Chondrocyte (in vitro differentiated cells): ENCODE measurements at places on chromosomes 11 and 22. TPM values are rescaled to one million over a fixed set of nuclear protein-coding genes. Genes with fewer than 3 reads are reported as not detected.

The UCP2 gene
- 10.4 to 47.2 TPM (median 41.0 TPM) in 3 replicates for total RNA-seq

The SPTY2D1 gene
- 19.6 to 23.3 TPM (median 20.4 TPM) in 3 replicates for total RNA-seq

The FOXRED2 gene
- 21.0 to 23.1 TPM (median 23.0 TPM) in 3 replicates for total RNA-seq

The OR5D16 gene
- total RNA-seq: not detected in 3 replicates

DNA sequence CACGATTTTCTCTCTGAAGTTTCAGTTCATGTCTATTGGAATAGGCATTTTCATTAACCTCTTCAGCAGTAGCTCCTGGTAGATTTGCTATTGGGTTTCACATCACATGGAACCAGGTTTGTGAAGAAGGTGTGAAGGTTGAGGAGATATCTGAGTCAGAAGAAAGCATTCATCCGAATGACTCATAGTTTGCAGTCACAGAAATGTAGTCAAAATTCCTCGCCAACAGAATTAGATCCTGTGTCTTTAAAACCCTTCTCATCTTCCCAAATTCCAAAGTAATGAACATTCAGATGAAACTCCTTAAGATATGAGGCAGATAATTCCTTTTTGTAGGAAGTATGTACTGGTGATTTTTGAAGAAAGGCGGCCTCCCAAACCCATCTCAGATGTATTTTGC lies 125.0 kb upstream of the LARGE1 start:
- H3K4me3 ChIP-seq: no peak overlapping the region
- no peaks in the 10 kb centered on the region for H3K36me3 ChIP-seq
- H3K27me3 ChIP-seq: no peaks in the 10 kb centered on the region

DNA sequence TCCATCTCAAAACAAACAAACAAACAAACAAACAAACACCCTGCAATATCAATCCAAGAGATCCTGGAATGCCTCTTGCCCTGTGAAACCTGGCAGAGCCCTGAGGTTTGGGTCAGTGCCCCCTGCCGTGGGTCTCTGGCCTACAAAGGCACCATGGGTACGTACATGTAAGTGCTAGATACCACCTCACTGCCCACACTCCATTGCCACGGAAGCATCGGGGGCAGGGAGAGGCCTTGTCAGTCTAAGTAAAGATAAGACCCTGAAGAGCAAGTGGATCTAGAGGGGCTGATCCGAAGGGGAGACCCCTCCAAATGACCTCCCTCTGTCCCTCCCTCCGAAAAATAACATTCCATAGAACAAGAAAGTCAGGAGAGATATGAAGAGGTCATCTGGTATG lies 2.0 kb upstream of the MIEF1 start:
- no peaks in the 10 kb centered on the region for H3K27me3 ChIP-seq
- no peak overlapping the region for H3K4me3 ChIP-seq
- no peak for DNase-seq
- H3K27ac ChIP-seq: no peak overlapping the region

DNA sequence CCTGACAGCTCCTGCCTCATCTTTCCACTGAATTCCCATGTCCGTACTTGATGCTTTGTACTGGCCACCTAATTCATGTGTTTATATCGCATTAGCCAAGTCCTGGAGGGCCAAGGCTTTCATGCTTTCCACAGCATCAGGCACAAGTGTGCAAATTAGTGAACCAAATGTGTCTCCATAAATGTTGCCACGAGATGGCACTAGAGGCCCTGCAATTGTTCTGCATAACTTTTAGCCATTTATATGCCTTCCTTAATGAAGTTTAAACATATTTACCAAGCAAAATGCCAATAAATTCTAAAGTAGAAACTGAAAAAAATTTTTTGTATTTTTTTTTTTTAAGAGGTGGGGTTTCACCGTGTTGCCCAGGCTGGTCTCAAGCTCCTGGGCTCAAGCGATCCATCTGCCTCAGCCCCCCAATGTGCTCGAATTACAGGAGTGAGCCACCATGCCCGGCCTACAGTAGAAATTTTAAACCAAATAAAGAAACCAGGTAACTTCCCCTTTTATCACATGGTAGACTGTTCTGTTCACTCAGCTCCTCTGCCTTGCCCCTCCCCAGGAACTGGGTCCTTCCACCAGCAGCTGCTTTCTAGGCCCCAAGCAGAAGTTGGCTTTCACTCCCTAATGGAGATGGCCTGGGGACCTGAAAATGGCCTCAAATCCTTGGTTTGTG lies 20.8 kb upstream of the IL18BP start:
- no peak overlapping the region for H3K27ac ChIP-seq
- peaks cover 12% of the 10 kb centered on the region for H3K36me3 ChIP-seq
- no peaks in the 10 kb centered on the region for H3K27me3 ChIP-seq
- H3K4me1 ChIP-seq: no peaks in the 10 kb centered on the region

GRCh38 chr22:30167734-30168133 lies 78.8 kb downstream of the LIF start:
- peaks cover 7% of the 10 kb centered on the region for H3K4me1 ChIP-seq
- DNase-seq: no peak
- no peak overlapping the region for H3K4me3 ChIP-seq
- no peaks in the 10 kb centered on the region for H3K36me3 ChIP-seq
- no peaks in the 10 kb centered on the region for H3K27me3 ChIP-seq
- no peak overlapping the region for H3K27ac ChIP-seq

DNA sequence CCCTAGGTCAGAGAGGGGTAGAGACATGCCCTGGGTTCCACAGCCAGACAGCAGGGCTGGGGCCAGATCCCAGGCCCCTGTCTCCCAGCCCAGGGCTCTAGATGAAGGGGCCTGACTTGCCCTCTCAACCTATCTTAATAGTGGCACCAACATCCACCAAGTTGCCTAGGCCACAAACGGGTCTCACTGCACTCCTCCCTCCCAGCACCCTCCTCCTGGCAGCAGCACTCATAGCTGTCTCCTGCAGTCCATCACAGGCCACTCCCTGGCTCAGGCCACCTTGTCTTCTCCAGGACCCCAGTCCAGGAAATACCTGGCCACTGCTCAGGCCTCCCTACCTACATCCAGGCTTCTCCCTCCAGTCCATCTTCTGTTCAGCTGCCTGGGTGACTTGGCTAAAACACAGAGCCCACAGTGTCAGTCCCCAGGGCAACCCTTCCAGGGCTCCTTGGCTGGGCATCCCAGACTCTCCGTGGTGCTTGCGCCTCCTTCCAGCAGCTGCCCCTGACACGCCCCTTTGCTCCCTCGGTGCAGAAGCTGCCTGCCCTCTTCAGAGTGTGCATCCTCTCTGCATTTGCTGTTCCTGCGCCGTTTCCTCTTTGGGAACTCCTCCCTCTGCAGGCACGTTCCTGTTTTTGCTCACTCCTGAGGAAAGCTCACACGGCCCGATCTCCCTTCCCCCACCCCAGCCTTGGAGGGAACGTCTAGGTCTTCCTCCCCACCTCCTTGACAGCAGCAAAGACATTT lies 40.5 kb downstream of the LRRC32 start:
- no peaks in the 10 kb centered on the region for H3K27me3 ChIP-seq
- peaks cover 11% of the 10 kb centered on the region for H3K4me1 ChIP-seq
- no peak overlapping the region for H3K4me3 ChIP-seq
- H3K27ac ChIP-seq: no peak overlapping the region
- DNase-seq: no peak
- peaks cover 7% of the 10 kb centered on the region for H3K36me3 ChIP-seq

DNA sequence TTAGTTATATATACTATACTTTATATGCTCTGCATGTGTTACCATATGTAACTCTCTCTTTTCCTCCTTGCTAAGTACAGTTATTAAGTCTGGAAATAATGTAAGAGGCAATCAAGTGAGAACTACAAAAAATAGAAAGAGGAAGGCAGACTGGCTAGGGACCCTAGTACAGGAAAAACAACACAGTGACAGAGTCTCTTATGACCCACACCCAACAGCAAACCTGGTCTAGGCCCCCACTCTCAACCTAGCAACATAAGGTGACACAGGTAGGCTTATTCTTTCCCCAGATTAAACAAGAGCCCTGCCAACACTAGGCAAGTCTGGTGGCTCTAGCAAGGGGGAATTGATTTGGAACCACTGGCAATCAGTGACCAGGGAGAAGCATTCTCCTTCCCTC lies 116.1 kb downstream of the CYP2R1 start:
- no peak overlapping the region for H3K4me3 ChIP-seq
- H3K4me1 ChIP-seq: no peaks in the 10 kb centered on the region
- DNase-seq: no peak
- no peak overlapping the region for H3K27ac ChIP-seq

DNA sequence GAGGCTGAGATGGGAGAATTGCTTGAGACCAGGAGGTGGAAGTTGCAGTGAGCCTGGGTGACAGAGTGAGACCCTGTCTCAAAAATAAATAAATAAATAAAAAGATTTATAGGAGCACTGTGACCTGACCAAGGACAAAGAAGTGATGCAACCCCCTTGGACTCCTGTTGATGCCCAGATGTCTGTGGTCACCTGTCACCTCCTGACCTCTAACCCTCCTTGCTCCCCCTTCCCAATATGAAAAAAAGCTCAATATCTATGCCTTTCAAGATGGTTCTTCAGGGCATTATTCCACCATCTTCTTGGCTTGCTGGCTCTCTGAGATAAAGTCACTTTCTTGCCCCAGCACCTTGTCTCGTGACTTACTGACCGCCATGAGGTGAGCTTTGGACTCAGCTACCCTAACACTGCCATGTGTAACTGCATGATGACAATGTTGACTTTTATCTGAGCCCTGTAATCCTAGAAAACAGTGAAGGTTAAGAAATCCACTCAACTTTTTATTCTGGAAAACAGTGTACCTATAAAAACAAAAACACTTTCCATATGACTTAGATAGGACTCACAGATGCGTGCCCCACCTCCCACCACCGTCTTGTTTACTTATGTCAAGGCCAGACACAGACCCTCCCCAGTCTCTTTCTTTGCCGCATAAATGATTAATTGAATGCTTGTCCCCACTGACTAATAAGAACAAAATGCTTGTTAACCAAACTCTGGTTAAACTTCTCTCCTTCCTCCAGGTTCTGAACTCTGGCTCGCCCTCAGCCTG lies 360.5 kb downstream of the BUD13 start:
- H3K4me3 ChIP-seq: no peak overlapping the region
- peaks cover 6% of the 10 kb centered on the region for H3K27me3 ChIP-seq
- DNase-seq: no peak
- no peaks in the 10 kb centered on the region for H3K36me3 ChIP-seq
- H3K27ac ChIP-seq: no peak overlapping the region

DNA sequence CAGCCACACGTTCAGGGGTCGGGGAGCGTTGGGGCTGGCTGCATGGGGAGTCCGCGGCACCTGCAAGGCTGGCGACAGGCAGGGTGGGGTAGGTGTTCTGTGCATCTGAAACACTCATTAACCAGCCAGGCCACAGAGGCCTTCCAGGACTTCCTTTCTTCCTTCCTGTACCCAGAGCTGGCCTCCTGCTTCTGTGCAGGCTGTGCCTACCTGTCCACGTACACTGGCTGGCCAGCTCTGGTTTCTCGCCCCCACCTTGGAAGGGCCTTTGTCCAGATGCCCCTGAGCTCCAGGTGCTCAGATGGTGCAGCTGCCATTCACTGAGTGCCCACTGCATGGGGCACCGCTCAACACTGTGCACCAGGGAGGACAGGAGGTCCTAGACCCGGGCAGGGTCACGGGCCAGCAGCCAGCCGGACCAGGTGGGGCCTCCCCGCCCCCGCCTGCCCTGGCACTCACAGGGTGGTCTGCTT lies 15.9 kb downstream of the TTLL12 start:
- H3K4me3 ChIP-seq: no peak overlapping the region
- H3K27me3 ChIP-seq: no peaks in the 10 kb centered on the region
- H3K36me3 ChIP-seq: peaks cover 6% of the 10 kb centered on the region
- no peak for DNase-seq
- H3K4me1 ChIP-seq: peaks cover 17% of the 10 kb centered on the region

GRCh38 chr11:102147632-102148031 lies 37.4 kb downstream of the YAP1 start:
- DNase-seq: no peak
- no peaks in the 10 kb centered on the region for H3K36me3 ChIP-seq
- peaks cover 64% of the 10 kb centered on the region for H3K4me1 ChIP-seq
- no peaks in the 10 kb centered on the region for H3K27me3 ChIP-seq

DNA sequence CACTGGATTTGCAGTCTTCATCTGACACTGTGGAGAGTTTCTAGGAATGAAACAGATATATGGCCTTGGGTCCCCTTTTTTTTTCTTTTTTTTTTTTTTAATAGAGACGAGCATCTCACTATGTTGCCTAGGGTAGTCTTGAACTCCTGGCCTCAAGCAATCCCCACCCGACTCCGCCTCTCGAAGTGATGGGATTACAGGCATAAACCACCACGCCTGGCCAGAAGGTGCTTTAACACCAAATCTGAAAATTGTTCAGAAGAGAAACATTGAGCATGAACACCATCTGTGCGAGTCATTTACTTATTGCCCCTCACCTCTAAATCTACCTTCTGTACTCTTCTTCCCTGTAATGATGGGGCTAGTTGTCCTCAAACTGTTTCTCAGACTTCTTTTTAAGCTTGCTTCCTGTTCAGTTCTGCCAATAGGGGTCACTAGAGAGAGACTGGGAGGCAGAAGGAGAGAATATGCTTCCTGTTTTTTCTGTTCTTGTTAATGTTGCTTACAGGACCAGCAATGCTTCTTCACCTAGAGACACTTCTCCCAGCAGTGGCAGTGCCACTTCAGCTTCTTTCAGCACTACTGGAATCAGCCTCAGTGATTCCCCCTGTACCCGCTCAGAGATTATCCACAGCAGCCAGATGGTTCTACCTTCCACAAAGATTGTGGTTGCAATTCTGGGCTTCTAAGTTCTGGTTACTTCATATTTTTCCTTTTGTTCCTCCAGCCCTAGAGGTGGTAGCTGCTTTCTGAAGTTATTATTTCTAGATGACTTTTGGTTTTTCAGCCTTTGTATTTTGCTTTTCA lies 20.8 kb upstream of the ZBED5 start:
- peaks cover under 1% of the 10 kb centered on the region for H3K36me3 ChIP-seq
- H3K27ac ChIP-seq: no peak overlapping the region
- H3K4me1 ChIP-seq: peaks cover 27% of the 10 kb centered on the region
- no peaks in the 10 kb centered on the region for H3K27me3 ChIP-seq
- no peak overlapping the region for H3K4me3 ChIP-seq

- H3K27ac ChIP-seq: peak overlapping the region; percentile 24
- no peak for DNase-seq
- H3K4me3 ChIP-seq: no peak overlapping the region
- peaks cover 28% of the 10 kb centered on the region for H3K4me1 ChIP-seq
These were observed 415.8 kb downstream of the DYNC2H1 start for GRCh38 chr11:103525069-103525468.

DNA sequence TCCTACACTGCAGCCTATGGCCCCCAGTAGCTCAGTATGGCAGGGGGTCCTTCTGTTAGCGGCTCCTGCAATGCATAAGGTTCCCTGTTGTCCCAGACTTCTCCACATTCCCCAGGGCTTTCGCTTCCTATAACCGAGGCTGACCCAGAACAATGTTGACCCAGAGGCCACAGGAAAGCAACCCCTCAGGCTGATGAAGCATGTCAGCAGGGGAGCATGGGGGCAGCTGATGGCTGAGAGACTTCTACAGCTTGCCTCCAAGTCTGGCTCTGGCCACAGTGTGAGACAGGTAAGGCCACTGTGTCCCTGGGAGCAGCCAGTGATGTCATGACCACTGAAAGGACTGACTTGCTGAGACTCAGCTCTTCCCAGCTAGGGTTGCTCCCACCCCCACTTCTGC lies 12.5 kb upstream of the PPFIBP2 start:
- peaks cover 3% of the 10 kb centered on the region for H3K36me3 ChIP-seq
- no peaks in the 10 kb centered on the region for H3K4me1 ChIP-seq
- no peaks in the 10 kb centered on the region for H3K27me3 ChIP-seq
- no peak overlapping the region for H3K27ac ChIP-seq
- DNase-seq: no peak

GRCh38 chr11:13378316-13378715 lies 84.7 kb downstream of the BTBD10 start:
- H3K36me3 ChIP-seq: peaks cover 31% of the 10 kb centered on the region
- no peaks in the 10 kb centered on the region for H3K27me3 ChIP-seq
- DNase-seq: no peak
- peaks cover 3% of the 10 kb centered on the region for H3K4me1 ChIP-seq

- H3K27me3 ChIP-seq: no peaks in the 10 kb centered on the region
- DNase-seq: no peak
- H3K4me1 ChIP-seq: peaks cover 67% of the 10 kb centered on the region
- peak overlapping the region; percentile 80 for H3K4me3 ChIP-seq
These were observed 100.3 kb upstream of the AKIP1 start for GRCh38 chr11:8810540-8811301.
